ENCODE measurements at places on chromosomes 3 and 15.

DNA sequence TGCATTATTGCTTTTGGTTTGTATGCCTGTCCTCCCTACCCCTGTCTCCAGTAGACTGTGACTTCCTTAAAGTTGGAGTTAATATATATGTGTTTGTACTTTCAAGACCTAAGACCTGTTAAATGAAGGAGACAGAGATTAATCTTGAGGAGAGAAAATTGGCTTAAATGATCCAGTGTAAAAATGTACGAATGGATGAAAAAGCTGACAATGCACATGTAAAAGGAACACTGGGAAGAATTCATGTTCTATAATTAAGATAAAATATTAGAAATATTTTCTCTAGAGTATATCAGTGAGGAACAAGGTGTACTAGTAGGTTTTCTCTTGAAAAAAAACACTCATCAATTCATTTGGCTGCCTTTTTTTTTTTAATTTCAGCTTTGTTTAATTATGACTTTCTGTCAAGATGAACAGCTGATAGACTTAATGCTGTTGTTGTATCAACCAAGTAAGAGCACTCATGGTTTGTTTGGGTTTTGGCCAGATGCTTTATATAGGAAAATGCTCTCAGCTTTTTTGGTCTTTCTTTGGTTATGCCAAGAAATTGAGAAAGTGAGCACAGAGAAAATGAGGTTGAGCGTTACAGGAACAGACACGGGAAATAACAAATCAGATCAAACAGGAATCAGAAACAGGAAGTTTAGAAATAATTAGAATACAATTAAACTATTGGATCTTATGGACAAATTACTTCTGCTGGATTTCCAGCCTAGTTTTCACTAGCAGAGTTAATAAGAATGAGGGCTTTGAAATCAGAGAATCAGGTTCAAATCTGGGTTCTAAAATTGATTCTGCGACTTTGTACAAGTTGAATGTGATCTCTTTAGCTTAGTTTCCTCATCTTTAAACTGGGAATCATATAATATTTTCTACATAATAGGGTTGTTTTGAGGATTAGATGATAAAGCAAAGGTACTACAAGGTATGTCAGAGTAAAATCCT lies 38.3 kb upstream of the AADAC start:
- no peak for DNase-seq

DNA sequence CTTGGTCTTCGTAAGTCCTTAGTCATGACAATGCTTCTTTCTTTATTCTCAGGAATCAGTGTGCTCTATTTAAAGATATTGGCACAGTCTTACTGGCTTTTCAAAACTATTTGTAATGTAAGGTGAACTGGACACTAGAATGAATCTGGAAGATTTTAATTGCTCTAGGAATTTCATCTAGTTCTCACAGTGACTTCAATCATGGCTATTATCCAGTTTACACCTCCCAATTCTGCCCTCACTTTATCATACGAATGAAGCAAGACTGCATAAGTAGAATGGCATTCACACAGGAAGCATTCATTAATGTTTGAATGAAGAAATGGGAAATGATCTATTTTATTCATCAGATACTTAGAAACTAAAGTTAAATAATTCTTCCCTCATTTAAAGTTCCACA lies 26.7 kb upstream of the DRD3 start:
- DNase-seq: no peak

DNA sequence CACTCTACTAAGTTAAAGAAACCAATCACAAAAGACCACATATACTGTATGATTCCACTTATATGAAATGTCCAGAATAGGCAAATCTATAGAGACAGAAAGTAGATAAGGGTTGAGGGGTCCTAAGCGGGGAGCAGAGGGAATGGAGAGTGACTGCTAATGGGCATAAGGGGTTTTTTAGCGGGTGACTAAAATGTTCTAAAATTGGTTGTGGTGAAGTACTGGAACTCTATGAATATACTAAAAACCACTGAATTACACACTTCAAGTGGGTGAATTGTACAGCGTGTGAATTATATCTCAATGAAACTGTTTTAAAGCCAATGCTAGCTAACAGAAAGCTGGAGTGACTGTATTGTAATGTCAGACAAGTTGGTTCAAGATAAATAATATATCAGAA lies 33.3 kb downstream of the KPNA1 start:
- DNase-seq: no peak

DNA sequence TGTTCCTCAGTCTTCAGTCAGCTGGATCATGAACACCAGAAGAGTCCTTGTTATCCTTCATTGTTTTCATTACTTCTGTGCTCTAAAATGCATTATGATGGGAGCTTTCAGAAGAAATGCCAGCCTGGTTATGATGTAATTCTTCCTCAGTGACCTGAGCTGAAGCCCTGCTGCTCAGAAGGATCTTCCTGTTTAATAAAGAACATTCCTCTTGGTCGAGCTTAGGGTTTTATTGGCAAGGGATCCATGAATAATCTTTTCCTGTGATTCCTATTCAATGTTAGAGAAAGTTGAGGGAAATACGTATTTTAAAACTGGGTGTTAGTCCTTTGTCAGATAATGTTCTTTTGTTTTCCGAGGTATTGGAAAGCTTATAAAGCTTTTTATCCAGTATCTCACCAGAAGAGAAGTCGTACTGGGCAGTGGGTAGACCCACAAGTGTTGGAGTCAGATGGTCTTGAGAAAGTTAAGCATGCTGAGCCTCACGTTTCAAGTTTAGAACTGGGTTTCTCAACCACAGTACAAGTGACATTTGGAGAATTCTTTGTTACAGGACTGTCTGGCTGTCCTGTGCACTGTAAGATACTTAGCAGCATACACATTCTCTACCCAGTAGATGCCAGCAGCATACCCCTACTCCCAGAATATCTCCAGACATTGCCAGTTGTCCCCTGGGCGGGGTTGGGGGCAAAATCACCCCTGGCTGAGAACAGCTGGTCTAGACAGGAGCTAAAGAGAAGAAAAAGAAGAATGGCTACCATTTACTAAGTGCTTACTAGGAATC lies 212.3 kb upstream of the BHLHE40 start:
- no peak for DNase-seq

All from progenitor cell of endocrine pancreas (in vitro differentiated cells).